Activated CD4-positive, alpha-beta T cell treated with anti-CD3 and anti-CD28 coated beads, Interleukin-2, amount 10 ng/mL, durations not matched to agents 7 days and 5 days (primary cell): ENCODE measurements at places on chromosomes 3 and 15. TPM values are rescaled to one million over a fixed set of nuclear protein-coding genes. Genes with fewer than 3 reads are reported as not detected.

DNA sequence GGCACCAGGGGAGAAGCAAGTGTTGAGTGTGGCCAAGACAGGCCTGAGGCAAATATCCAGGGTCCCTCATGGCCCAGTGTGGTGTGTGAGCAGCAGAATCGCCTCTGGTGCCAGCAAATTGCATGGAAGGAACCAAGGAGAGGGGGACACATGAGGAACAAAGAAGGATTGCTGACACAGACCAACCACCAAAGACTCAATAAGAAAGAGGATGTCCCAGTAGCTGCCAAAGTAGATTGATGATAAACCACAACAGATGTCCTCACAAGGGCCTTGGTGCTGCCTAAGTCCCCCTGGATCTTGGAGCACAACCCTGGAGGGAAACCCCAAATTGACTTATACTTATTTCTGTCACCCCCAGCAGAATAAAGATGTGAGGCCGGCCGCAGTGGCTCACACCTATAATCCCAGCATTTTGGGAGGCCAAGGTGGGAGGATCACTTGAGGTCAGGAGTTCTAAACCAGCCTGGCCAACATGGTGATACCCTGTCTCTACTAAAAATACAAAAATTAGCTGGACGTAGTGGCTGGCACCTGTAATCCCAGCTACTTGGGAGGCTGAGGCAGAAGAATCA is 10.6 kb downstream of the SRGAP3 start:
- H3K4me3 ChIP-seq, result no peak overlapping the region
- peaks cover 4% of the 10 kb centered on the region for H3K27me3 ChIP-seq
- H3K27ac ChIP-seq, result no peak overlapping the region
- no peak for DNase-seq

DNA sequence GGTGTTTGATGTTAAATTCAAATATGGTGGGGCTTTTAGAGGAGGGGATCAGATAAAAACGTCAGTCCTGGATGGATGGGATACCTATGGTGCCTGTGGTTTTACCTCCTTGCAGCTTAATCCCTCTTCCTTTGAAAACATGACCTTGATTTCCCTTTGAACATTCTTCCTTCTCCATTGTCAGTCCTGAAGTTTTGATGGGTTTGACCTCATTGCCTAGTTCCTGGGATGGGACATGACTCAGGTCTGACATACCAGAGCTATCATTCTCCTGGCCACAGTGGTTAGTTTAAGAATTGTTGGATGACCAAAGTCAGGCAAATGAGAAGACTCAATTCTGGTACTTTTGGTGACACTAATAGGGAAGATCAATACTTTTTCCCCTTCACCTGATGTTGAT is 87.2 kb downstream of the PRICKLE2 start:
- H3K27ac ChIP-seq, result no peak overlapping the region
- H3K4me3 ChIP-seq, result no peak overlapping the region

- DNase-seq, result no peak
- no peaks in the 10 kb centered on the region for H3K36me3 ChIP-seq
Measured at GRCh38 chr3:21237638-21238037, 513.4 kb downstream of the ZNF385D start.

AMOTL2 gene
- total RNA-seq, result not detected

DNA sequence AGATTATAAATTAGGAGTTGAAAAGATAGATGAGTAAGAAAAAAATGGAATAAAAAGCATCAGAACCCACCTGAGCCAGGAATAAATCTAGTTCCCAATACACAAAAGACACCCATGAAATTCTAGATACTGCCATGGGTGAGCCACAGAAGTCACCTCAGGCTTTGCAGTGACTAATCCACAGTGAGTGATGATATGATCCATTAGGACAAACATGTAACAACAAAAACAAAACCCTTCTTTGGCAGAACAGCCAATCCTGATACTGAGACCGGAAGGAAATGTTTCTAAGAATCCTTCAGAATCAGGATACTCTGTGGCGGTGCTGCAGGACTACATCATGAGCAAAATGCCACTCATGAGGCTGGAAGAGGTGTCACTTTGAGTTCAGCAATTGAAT is 15.0 kb upstream of the MINDY4B start:
- no peak for DNase-seq
- H3K27ac ChIP-seq, result no peak overlapping the region
- H3K4me3 ChIP-seq, result no peak overlapping the region
- peaks cover 15% of the 10 kb centered on the region for H3K27me3 ChIP-seq
- H3K36me3 ChIP-seq, result no peaks in the 10 kb centered on the region

- H3K36me3 ChIP-seq, result no peaks in the 10 kb centered on the region
- H3K4me3 ChIP-seq, result no peak overlapping the region
- no peaks in the 10 kb centered on the region for H3K4me1 ChIP-seq
- peaks cover 14% of the 10 kb centered on the region for H3K27me3 ChIP-seq
- no peak overlapping the region for H3K27ac ChIP-seq
Measured at GRCh38 chr3:71891483-71891882, 106.5 kb upstream of the PROK2 start.

GRCh38 chr3:63872135-63872924 is 8.7 kb downstream of the ATXN7 start:
- no peaks in the 10 kb centered on the region for H3K27me3 ChIP-seq
- peaks cover 14% of the 10 kb centered on the region for H3K36me3 ChIP-seq
- no peak for DNase-seq
- H3K4me3 ChIP-seq, result no peak overlapping the region

- no peak overlapping the region for H3K27ac ChIP-seq
- DNase-seq, result no peak
- no peaks in the 10 kb centered on the region for H3K36me3 ChIP-seq
- H3K27me3 ChIP-seq, result no peaks in the 10 kb centered on the region
Measured at GRCh38 chr3:12818773-12819172, 22.3 kb downstream of the CAND2 start.

DNA sequence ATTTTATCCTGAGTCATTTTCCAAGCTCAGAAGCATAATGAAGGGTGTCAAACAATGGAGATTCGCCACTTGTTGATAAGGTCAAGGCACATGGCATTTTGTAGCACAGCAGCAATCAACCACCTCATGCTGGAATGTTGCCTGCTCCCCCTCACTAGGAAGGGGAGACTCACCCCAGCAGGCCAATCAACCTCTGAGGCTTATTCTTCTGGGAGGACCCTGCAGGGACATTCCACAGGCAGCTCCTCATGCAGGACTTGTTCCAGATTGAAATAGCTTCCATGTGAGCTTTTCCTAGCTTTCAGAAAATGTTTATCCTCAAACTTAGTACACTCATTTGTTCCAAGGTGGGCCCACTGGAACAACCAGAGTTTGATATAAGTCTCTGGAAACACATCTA is 77.6 kb downstream of the SSR3 start:
- no peaks in the 10 kb centered on the region for H3K36me3 ChIP-seq
- H3K27ac ChIP-seq, result no peak overlapping the region
- no peak overlapping the region for H3K4me3 ChIP-seq

GRCh38 chr15:67193223-67193990 is 61.1 kb downstream of the AAGAB start:
- no peak for DNase-seq
- H3K4me3 ChIP-seq, result no peak overlapping the region
- H3K27me3 ChIP-seq, result no peaks in the 10 kb centered on the region
- H3K36me3 ChIP-seq, result peaks cover 73% of the 10 kb centered on the region
- peak overlapping the region; percentile 63 for H3K27ac ChIP-seq

DNA sequence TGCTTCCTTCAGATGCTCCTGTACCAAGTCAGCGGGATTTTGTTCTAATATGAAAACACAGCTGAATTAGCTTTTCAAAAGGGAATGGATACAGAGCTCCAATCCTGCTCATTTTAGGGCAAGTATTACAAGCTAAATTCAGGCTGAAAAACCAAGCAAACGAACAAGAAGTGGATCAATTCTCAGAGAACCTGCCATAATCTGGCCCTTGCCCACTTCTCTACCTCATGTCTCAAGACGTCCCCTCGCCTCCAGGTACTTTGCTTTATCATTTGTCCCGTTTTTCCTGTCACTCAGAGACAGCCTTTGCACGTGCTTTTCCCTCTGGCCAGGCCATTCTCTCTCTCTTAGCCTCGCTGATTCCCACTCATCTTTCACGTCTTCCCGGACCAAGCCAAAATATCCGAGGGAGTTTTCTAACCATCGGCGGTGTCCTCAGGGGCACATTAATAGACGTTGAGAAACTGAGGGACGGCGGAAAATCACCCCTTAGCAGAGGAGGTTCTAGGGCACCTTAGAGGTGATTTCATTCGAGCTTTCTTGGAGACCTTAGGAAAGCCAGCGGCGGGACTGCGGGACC is 654 bp downstream of the SUSD5 start:
- peaks cover 9% of the 10 kb centered on the region for H3K4me1 ChIP-seq
- H3K27ac ChIP-seq, result no peak overlapping the region
- peaks cover 69% of the 10 kb centered on the region for H3K27me3 ChIP-seq
- no peak for DNase-seq
- H3K4me3 ChIP-seq, result peak overlapping the region; percentile 5
- H3K36me3 ChIP-seq, result no peaks in the 10 kb centered on the region

DNA sequence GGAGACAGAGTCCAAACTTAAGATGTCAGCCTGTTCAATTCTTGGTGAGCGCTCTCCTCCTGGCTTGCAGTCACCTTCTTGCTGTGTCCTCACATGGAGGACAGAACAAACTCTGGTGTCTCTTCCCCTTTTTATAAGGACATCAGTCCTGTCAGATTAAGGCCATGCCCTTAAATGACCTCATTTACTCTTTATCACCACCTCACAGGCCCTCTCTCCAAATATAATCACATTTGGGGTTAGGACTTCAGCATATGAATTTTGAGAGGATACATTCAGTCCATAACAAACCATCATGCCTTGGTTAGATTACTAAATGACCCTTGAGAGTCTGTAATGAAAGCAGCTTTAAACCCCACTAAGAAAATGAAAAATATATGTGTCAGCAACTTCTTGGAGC is 175.2 kb downstream of the TAFA4 start:
- no peak for DNase-seq
- H3K4me3 ChIP-seq, result no peak overlapping the region

DNA sequence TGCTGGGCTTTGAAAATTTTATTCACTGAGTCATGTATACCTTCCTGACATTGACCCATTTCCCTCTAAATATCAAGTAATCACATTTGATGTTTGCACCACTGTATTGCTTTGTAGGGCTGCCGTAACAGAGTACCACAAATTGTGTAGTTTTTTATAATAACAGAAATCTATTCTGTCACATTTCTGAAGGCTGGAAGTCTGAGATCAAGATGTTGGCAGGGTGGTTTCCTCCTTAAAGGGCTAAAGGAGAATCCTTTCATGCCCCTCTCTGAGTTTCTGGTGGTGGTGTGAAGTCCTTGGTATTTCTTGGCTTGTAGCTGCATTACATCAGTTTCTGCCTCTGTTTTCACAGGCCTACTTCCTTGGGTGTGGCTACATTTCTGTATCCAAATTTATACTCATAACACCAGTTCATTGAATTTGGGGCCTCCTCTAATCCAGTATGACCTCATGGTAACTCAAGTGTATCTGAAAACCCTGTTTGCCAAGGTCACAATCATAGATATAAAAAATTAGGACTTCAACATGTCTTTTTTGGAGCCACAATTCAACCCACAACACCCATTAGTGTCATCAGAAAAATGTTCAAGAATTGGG is 29.1 kb upstream of the ST6GAL1 start:
- peak overlapping the region; percentile 90 for H3K27ac ChIP-seq
- peak; percentile 17 for DNase-seq
- H3K4me1 ChIP-seq, result peaks cover 31% of the 10 kb centered on the region
- H3K4me3 ChIP-seq, result no peak overlapping the region
- H3K27me3 ChIP-seq, result no peaks in the 10 kb centered on the region

- H3K4me1 ChIP-seq, result no peaks in the 10 kb centered on the region
- H3K4me3 ChIP-seq, result no peak overlapping the region
- no peak for DNase-seq
- H3K27me3 ChIP-seq, result no peaks in the 10 kb centered on the region
- H3K36me3 ChIP-seq, result peaks cover 73% of the 10 kb centered on the region
- H3K27ac ChIP-seq, result no peak overlapping the region
Measured at GRCh38 chr3:45931496-45931895, 11.8 kb upstream of the CXCR6 start.

GRCh38 chr3:54733106-54734006 is 194.5 kb downstream of the LRTM1 start:
- no peak overlapping the region for H3K27ac ChIP-seq
- H3K36me3 ChIP-seq, result no peaks in the 10 kb centered on the region
- no peak for DNase-seq
- no peaks in the 10 kb centered on the region for H3K27me3 ChIP-seq

DNA sequence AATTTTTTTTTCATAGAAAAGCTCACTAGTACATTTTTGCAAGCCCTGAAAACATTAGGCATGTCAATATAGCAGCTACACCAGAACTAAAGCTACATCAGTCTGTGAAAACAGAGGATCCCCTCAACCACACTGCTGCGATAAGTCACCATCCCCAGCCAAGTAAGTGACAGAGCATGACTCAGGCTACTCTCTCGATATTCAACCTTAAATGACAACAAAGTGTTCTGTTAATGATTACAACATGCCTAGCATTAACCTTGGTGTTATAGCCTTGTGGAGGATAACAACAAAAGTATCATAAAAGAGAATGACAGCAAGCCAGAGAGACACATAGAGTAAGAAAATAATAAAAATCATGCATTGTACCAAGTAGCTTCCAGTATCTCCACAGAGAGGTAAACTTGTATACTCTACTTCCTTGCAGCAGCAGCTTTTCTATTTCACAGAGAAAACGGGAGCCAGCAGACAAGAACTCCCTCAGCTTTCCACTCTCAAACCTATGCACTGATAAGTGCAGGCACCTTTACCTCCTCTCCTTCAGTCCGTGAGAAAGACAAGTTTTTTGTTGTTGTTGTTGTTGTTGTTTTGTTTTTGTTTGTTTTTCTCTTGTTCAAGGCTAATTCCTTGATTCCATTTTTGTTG is 76.6 kb downstream of the GBE1 start:
- H3K27ac ChIP-seq, result no peak overlapping the region
- peaks cover 13% of the 10 kb centered on the region for H3K36me3 ChIP-seq
- peaks cover 2% of the 10 kb centered on the region for H3K4me1 ChIP-seq
- H3K4me3 ChIP-seq, result no peak overlapping the region

DNA sequence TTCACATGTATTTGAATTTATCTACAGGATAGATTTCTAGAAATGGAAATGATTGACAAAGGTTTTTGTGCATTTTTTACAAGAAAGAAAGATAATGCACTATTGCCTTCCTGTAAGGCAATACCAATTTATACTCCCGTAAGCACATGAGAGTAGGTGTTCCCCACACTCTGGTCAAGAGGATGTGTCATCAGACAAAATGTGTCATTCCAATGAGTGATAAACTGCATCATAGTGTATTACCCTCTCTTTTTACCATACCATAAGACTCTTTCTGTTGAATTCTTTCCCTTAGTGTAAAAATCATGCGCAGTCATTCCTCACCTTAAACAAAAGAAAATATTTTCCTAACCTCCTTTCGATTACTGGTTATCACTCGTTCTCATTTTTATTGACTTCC is 251.0 kb downstream of the ROBO1 start:
- H3K4me3 ChIP-seq, result no peak overlapping the region
- H3K4me1 ChIP-seq, result no peaks in the 10 kb centered on the region
- no peaks in the 10 kb centered on the region for H3K27me3 ChIP-seq
- DNase-seq, result no peak
- no peak overlapping the region for H3K27ac ChIP-seq

- H3K27ac ChIP-seq, result peak overlapping the region; percentile 51
- peaks cover 76% of the 10 kb centered on the region for H3K4me1 ChIP-seq
- DNase-seq, result no peak
Measured at GRCh38 chr3:46354984-46355383, 1.1 kb downstream of the CCR2 start.
